ENCODE measurements at places on chromosomes 12 and 14. TPM values are rescaled to one million over a fixed set of nuclear protein-coding genes. Genes with fewer than 3 reads are reported as not detected.

SOCS2 gene
- 31.3 TPM for total RNA-seq

KCNA1 gene
- under 0.01 TPM for total RNA-seq

TEX52 gene
- total RNA-seq: not detected

HOXC12 gene
- not detected for total RNA-seq

IRF2BPL gene
- 18.8 TPM for total RNA-seq

DIABLO gene
- 92.7 TPM for total RNA-seq

IGF1 gene
- 0.56 TPM for total RNA-seq

EPYC gene
- not detected for total RNA-seq

Measured in regular cardiac myocyte (primary cell).